ENCODE measurements at places on chromosomes 12 and 14. TPM values are rescaled to one million over a fixed set of nuclear protein-coding genes. Genes with fewer than 3 reads are reported as not detected.

DNA sequence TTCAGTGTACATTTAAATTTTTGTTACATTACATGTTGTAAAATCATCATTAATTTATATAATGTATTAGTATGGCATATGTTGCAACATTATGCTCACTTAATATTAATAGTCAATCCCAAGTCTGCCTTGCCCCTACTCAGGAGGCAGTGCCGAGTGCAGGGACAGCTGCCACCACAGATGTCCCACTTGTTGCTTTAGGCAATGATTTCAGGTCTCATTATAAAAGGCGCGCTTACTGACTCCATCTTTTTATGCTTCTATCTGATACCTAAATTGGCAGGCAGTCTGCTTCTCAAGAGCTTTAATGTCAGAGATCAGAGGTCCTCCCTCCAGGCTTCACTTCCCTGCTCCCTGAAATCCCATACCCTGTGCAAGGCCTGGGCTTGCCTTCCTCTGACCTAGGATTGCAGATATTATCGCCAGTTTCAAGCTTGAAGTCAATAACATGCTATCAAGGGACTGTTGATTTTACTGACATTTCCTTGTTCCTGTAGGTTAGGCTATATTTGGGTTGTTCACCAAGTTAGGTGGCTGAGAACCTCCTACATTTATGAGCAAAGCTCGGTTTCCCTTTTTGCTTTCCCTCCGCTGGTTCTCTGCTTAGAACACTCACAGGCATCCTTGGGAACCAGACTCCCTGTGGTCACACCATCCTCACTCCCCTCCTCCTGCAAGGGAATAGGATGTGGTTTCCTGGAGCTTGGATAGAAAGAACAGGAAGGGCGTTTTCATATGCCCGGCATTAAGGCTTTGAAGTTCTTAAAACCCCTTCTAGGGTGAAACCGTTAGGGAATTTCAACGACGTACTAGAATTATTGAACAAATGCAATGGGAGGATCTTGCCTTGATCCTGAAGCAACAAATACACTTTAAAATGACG, 208.4 kb upstream of the FKBP4 start:
- no peak for DNase-seq

GRCh38 chr12:89493670-89494302, 30.8 kb downstream of the GALNT4 start:
- DNase-seq = no peak

DNA sequence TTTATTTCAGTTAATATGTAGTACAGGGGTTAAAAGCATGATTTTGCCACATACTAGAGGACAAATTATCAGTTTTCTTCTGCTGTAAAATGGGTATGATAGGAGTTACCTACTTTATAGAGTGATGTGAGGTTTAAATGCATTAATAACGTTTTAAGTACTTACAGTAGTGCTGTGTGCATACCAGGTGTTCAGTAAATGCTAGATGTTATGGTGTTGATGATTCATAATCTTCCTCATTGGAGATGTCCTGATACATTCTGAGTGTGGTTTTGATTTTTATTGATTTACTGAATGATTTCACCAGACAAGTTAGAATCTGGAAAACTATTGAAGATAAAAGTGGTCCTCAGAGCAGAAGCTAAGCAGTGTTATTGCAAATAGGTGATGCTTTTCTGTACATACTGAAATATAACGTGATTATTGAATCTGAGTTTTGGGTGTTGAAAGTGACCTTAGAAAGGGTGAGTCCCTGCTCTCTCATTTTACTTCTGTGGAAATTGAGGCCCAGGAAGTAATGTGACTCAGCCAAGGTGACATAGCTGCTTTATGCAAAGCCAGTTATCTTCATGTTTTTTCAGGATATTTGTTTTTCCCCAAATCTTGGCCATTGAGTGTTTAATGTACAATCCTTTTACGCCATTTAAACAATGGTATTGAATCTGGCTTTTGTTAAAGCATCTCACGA, 54.7 kb downstream of the VRK1 start:
- no peak for DNase-seq

- DNase-seq = peak; percentile 21
These were observed 67.2 kb downstream of the CCDC92 start for GRCh38 chr12:123905319-123905925.

- DNase-seq = no peak
These were observed 3.6 kb upstream of the IGFBP6 start for GRCh38 chr12:53093777-53094393.

Gene YEATS4
- total RNA-seq = 30.1 TPM

Gene FOXA1
- not detected for total RNA-seq

Gene PARP11
- total RNA-seq = 17.0 TPM

Measured in cerebellum (tissue), 4 donors.